Lower leg skin (tissue), 4 donors: ENCODE measurements at places on chromosomes 2 and 18.

DNA sequence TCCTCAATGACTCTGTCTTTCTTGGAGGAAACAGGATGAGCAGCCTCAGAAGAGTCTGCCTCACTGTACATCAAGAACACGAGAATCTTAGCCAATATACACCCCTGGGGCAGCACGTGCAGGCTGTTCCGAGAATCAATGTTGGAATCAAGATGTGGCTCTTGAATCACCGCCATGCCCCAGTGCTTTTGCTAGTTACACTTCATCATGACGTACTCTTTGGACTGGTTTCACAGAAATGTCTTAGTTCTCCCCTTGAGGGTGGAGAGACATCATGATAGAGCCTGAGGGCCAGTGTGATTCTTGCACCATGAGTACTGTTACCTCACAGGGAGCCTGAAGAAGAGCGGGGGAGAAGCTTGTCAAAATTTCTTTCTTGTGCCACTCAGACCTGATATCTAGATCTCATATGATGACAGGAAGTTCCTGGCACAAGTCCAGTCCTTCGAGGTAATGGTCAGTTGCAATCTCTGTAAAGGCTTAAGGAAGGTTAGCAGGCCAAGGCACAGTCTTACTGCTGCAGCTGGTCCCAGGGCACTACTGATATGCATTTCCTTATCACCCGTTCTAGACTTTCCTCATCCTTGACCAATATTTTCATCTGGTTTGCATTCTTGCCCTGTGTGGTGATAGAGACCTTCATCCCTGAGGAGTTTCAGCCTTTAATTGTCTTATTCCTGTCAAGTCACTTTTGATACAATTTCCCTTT, 28.2 kb upstream of the STAT4 start:
- DNase-seq: peak; percentile 92

GRCh38 chr2:14930441-14930840, 297.9 kb downstream of the LRATD1 start:
- no peak for DNase-seq

DNA sequence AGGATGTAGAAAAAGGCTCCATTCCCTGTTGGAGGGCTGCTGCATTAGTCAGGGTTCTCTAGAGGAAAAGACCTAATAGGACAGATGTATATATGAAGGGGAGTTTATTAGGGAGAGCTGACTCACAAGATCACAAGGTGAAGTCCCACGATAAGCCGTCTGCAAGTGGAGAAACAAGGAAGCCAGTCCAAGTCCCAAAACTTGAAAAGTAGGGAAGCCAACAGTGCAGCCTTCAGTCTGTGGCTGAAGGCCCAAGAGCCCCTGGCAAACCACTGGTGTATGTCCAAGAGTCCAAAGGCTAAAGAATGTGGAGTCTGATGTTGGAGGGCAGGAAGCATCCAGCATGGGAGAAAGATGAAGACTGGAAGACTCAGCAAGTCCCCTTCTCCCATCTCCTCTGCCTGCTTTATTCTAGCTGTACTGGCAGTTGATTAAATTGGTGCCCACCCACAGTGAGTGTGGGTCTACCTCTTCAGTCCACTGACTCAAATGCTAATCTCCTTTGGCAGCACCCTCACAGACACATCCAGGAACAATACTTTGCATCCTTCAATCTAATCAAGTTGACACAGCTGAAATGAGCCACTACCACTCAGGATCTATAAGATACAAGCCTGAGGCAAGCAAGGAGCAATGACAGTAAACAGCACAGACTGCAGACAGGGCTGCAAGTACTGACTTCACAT, 30.0 kb upstream of the ATG16L1 start:
- DNase-seq: no peak

DNA sequence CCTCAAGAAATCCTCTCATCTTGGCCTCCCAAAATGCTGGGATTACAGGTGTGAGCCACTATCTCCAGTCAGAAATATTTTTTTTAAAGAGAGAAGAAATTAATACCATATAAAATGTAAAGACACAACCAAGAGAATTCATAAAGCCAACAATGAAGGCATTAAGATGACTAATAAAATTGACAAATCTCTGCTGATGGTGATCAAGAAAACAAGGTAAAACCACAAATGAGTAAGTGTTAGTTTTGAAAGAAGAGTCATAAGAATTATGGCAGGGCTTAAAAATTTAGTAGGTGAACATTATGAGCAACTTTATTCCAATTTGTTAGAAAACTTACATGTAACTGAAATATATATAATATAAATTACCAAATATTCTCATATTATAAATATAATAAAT, 752.8 kb upstream of the CELF4 start:
- no peak for DNase-seq

DNA sequence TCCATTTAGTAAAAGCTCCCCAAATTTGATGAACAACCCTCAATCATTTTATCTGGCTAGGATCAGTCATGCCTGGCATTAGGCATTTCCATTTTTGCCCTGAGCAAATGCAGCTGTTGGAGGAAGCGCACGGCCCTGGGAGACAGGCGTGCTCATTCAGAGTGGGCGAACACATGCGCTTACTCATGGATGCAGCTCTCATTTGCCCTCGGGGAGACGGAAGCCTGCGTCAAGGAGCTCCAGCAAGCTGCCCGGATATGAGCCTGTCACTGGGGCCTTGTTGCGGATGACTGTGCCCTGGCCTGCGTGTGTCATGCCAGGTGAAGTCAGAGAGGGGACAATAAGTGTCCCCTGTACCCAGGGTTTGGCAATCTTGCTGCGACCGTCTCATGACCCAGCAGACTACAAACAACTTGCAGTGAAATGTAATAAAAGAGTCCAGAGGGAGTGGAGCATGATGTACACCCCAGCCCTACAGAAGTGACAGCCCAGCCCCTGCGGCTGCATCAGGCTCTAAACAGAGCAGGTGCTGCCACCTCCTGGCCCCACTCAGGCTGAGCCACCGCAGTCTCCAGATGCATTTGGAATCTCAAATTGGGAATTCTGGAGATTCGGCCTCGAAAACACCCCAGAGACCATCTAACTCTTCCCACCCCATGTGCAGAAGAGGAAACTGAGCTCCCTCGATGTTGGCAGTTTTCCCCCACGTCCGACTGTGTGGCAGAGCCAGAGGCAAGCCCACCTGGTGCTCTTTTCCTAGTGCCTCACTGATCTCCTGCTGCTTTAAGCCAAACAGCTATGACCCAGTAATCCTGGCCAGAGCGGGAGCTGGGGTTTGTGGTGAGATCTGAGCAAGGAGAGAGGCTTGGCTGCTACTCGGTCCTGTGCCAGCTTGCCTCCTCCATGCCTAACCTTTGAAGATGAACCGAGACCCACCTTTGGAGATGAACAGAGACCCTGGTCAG, 105.0 kb upstream of the ALK start:
- DNase-seq: no peak

- DNase-seq: no peak
Observed at GRCh38 chr18:55550471-55550870, 37.5 kb downstream of the TCF4 start.

- DNase-seq: no peak
Observed at GRCh38 chr2:159561786-159562185, 54.6 kb downstream of the BAZ2B start.

DNA sequence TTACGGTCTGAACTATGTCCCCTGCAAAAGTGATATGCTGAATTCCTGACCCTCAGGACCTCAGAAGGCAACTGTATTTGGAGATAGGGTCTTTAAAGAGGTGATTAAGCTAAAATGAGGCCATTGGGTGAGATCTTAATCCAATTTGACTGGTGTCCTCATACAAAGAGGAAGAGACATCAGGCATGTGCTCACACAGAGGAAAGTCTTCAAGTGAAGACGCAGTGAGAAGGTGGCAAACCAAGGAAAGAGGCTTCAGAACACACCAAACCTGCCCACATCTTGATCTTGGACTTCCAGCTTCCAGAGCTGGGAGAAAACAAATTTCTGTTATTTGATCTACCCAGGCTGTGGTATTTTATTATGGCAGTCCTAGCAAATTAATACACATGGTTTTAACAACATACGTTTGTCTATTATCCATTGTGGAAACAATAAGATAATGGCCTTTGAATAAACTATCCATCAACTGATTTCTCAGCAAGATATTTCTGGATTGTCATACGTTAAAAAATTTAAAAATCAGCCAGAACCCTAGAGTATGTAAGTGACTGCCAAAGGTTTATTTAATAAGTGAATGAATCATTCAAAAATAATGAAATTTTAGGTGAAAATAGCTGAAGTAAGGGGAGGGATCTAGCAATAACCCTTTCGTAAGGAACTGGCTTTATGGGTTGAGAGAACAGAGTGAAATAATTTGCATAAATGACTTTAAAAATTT, 6.5 kb downstream of the WIPF1 start:
- DNase-seq: no peak

DNA sequence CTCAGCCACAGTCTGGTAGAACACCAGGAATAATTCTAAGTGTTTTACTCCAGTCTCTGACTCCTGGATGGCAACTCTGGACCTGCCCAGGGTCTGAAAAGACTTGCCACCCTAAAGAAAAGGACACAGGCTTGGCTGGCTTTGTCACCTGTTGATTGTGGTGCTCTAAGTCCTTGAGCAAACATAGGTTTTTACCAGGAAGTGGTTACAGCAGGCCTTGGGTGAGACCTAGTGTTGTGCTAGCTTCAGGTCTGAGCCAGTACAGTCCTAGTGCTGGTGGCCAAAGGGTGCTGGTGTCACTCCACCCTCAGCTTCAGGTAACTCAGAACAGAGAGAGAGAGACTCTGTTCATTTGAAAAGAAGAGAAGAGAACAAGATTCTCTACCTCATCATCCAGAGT, 1239.4 kb upstream of the CRIM1 start:
- DNase-seq: no peak

- peak; percentile 91 for DNase-seq
Observed at GRCh38 chr2:230793572-230794359, 71.0 kb upstream of the ITM2C start.

GRCh38 chr2:73217826-73218225, 3.8 kb downstream of the SMYD5 start:
- DNase-seq: no peak

- DNase-seq: peak; percentile 77
Observed at GRCh38 chr2:240519396-240520129, 38.2 kb downstream of the ANKMY1 start.

- DNase-seq: no peak
Observed at GRCh38 chr2:19577723-19578122, 219.3 kb upstream of the OSR1 start.

GRCh38 chr2:43184339-43184895, 42.0 kb downstream of the ZFP36L2 start:
- no peak for DNase-seq

GRCh38 chr18:47881042-47881441, 49.4 kb downstream of the SMAD2 start:
- no peak for DNase-seq

DNA sequence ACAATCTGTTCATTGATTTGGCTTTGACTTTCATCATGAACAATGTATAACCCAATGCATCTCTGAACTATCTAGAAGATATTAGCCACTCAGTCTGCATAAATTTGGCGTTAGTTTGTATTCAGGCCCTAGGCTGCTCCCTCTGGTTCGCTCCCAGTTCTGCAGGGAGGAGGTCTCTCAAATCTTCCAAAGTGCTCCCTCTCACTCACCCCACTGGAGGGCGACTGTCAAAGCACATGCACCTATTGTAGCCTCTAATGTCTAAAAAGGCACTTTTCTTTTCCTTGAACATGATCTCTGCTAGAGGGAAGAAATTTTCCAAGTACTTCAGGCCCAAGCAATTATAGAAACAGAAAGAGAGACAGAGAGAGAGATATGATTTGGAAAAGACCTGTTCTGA, 291.5 kb downstream of the TDRD15 start:
- no peak for DNase-seq

GRCh38 chr2:105538840-105539239, 140.0 kb upstream of the FHL2 start:
- peak; percentile 74 for DNase-seq

GRCh38 chr18:59063912-59064311, 75.8 kb upstream of the SEC11C start:
- no peak for DNase-seq

DNA sequence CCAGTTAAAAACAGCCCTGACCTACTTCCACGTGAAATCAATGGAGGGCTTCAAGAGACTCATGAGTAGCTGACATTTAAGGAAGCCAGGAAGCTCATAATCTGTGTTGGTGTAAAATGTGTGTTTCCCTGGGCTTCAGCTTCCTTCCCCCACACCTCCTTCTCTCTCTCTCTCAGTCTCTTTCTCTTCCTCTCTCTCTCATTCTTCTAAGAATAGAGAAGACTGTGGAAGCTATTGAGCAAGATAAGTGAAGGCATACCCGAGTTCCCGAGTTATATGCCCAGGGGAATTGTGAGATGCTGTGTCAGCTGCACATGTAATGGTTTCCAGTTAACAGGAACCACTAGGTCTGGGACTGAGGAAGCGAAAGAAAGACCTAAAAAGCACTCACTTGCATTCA, 199.4 kb downstream of the NYAP2 start:
- DNase-seq: no peak

DNA sequence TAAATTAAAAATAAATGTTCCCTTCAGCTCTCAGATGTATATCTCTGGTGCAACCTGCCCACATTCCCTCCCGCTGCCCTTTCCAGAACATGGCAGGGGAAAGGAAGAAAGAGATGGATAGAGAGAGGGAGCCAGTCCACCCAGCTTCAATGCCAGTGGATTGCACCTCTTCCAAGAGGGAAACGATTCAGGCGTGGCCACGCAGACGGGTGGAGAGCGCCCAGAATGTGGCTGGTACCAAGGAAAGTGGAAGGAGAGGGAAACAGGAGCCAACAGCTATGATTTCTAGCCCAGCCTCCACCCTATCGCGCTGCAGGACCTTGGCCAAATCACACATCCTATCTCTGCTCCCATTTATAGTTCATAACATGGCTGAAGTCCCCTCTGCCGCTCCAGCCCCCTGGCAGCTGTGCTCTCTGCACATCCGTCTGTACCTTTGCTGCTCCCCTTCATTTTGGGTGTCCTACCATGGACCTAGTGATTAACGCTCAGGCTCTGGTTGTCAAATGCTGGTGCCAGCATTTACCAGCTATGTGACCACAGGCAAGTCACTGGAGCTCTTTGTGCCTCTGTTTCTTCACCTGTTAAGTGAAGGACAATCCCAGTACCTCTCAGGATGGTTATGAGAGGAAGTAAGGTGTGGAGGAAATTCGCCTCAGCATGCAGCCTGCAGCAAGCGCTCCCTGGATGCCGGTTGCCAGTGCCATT, 66.5 kb downstream of the SFXN5 start:
- DNase-seq: peak; percentile 48

DNA sequence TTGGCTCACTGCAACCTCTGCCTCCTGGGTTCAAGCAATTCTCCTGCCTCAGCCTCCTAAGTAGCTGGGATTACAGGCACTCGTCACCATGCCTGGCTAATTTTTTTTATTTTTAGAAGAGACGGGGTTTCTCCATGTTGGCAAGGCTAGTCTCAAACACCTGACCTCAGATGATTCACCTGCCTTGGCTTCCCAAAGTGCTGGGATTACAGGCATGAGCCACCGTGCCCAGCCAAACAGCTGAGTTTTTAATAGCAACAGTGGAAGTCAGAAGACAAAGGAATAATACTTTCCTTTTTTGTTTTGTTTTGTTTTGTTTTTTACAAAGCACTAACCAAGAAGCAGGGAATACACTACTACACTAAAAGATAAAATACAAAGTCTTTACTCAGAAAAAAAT, 16.9 kb downstream of the GPR75 start:
- no peak for DNase-seq

- peak; percentile 94 for DNase-seq
Observed at GRCh38 chr2:226800941-226801784, 1.5 kb upstream of the IRS1 start.

- DNase-seq: no peak
Observed at GRCh38 chr18:51442012-51442411, 244.5 kb upstream of the MEX3C start.

GRCh38 chr2:224004105-224004695, 34.9 kb downstream of the SERPINE2 start:
- DNase-seq: no peak

- DNase-seq: no peak
Observed at GRCh38 chr2:53170466-53170865, 597.1 kb upstream of the CHAC2 start.
